ENCODE measurements at places on chromosomes 2 and 18.

GRCh38 chr18:23401400-23402347 is 51.4 kb upstream of the RIOK3 start:
- DNase-seq, result no peak

- no peak for DNase-seq
Observed at GRCh38 chr2:129767346-129768035, 212.0 kb upstream of the RAB6C start.

- DNase-seq, result peak; percentile 66
Observed at GRCh38 chr2:148021059-148021861, at the start of gene MBD5. TSS of gene MBD5 (plus strand) at chr2:148021091.

GRCh38 chr2:172228177-172228808 is 125.6 kb upstream of the DLX2 start:
- DNase-seq, result no peak

GRCh38 chr18:26893996-26894395 is 28.5 kb upstream of the AQP4 start:
- DNase-seq, result no peak

DNA sequence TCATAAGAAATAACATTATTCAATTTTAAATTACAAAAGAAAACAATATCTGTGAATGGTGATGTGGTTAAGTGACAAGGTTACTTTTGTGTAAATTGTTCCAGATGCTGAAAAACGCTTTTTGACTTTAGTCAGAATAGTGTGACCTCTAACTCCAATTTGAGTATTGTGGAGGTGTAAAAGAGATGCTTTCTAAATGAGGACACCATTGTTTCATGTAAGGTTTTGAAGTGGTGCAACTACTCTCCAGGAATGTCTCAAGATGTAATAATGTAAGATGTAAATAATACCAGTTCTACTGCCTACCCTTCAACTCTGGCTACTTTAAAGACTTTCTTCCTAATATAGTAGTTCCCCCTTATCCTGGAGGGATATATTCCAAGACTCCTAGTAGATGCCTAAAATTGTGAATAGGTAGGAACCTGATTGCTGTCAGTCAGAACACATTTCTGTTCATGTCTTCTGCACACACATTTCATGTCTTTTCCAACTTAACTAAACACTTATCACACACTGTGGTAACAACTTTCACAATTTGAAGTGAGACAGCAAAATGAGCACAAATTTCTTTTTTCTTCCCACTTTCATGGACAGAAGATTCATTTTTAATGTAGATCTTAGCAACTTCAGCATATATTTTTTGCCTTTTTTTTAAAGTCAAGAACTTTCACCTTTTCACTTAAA is 39.1 kb upstream of the PPP1R1C start:
- no peak for DNase-seq

DNA sequence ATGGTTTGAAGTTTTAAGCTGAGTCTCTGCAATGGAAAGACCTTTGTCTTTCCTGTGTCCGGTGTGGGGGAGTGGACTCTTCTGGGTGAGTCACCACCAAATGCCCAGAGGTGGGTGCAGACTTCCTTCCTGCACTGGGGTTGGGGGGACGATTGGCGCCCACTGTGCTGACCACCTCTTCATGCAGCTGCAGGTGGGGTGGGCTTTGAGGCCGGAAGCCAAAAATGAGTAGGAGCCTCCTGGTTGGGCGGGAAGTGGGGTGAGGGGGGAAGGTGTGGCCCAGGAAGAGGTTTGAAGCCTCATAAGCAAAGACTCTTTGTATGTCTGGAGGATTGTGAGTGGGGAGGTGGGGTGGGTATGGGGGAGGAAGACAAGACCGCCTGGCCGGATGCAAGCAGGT is 27.6 kb downstream of the PAX8 start:
- no peak for DNase-seq

DNA sequence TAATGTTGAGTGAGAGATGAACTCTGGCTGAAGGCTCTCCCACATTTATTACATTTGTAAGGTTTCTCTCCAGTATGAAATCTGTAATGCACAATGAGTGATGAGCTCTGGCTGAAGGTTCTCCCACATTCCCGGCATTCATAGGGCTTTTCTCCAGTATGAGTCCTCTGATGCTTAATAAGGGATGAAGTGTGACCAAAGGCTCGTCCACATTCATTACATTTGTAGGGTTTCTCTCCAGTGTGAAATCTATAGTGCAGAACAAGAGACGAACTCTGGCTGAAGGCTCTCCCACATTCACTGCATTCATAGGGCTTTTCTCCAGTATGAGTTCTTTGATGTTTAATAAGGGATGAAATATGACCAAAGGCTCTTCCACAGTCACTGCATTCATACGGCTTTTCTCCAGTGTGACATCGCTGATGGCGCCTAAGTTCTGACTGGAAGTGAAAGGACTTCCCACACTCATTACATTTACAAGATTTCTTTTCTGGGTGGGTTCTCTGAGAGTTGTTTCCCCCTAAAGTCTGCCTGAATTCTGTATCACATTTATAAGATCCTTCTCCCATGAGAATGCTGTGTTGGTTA is 10.2 kb downstream of the ZNF514 start:
- DNase-seq, result no peak

DNA sequence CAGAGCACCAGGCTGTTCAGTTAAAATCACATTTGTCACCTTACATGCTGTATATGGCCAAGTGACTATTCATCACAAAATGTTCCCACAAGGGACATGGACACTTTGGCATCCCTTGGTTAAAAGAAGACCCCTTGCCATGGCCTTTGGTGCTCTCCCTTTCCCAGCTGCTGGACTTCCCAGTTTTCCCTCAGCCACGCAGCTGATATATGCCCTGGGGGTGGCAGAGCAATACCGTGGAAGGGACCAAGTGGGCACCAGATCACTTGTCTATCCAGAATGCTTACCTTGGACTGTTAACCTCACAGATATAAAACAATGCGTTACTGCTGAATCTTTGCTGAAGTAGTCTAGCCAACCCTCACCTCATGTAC is 35.3 kb downstream of the PAIP2B start:
- no peak for DNase-seq

- DNase-seq, result no peak
Observed at GRCh38 chr18:2407961-2408360, 163.3 kb downstream of the METTL4 start.

GRCh38 chr2:240795454-240795853 is 24.6 kb downstream of the KIF1A start:
- DNase-seq, result no peak

GRCh38 chr2:140348826-140349225 is 1568.6 kb upstream of the NXPH2 start:
- no peak for DNase-seq

DNA sequence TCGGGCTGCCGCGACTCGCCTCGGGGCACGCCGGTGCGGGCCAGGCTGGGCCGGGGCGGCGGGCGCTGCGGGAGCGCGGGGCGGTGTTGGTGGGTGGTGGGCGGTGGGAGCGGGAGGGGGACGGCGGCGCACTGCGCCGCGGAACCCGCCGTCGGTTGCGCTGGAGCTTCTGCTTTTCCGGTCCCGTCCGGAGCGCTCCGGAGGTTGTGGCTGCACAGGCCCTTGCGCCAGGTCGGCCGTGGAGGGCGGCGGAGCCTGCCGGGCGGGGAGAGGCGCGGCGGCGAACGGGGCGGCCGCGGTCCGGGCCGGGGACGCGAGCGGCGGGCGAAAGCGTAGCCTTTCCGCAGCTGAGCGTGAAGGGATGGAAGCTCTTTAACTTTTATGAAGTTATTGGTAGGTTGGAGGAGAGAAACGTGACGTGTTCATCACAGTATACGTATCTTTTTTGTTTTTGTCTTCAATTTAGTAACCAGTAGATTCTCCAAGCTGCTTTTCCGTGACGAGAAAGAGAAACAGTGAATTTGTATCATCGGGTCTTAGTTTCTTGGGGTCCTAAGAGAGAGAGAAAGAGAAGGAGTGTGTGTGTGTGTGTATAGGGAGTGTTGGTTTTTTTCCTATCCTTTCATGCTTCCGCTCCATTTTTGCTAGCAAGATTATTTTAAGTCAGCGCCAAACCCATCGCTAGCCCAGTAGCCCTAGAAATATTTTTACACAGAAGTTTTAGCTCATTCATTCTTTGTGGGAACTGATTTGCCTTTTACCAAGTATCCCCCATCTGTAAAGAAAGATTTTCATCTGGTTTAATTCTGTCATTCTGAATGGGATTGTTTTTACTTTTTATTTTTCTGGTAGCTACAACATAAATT is 535 bp downstream of the ATG4B start:
- DNase-seq, result no peak

GRCh38 chr18:78794071-78794430 is 185.6 kb upstream of the SALL3 start:
- no peak for DNase-seq

GRCh38 chr2:65297544-65297943 is 69.9 kb downstream of the ACTR2 start:
- no peak for DNase-seq

- no peak for DNase-seq
Observed at GRCh38 chr2:139142252-139142880, 362.2 kb upstream of the NXPH2 start.

DNA sequence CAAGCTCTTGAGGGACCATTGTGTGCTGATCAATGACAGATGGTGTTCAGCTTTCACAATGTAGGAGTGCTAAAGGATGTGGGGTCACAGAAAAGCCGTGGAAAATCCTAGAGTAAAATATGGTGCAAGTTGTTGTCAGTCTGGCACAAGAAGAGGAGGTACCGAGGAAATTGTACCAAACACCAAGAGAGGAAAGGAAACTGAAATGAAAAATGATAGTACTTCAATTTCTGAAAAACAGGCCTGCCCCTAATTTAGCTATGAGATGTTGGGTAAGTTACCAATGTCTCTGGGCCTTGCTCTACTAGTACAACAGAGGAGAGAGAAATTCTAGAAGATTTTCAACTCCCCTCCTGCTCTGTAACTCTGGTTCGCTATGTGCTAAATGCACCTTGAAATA is 78.8 kb upstream of the PELI1 start:
- no peak for DNase-seq

DNA sequence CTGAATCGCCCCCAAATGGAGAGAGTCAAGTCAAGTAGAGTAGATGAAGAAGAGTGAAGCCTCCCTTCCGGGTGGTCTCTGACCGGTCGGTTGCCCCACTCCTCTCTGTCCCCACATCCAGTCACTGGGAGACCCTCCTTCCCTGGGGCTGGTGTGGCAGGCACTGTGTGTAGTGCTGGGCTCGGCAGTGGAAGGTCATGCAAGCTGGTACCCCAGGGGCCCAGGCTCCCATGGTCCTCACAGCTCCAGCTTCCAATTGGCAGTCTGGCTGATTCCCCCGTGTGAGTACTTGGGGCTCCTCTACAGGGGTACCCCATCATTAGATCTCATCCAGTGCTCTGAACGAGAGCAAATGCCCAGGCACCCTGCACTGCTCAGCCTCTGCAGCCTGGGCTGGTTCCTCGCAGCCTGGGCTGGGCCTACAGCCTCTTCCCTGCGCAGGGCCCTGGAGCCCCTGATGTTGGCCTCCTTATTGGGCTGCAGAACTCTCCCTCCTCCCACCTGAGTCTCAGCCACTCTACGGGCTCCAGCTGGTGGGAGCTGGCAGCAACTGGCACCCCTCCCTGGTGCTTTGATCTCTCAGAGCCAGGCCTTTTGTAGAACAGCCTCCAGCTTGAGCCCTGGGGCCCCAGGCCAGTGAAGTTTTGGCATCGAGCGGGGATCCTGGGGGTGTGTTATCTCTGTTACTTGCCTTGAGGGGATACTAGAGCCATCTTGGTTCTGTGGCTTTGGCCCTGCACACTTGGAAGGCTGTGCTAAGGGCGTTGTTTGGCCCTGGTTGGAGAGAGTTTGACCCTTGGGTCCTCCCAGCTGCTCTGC is 187.8 kb upstream of the HDAC4 start:
- DNase-seq, result no peak

- no peak for DNase-seq
Observed at GRCh38 chr2:68834737-68835376, 36.3 kb downstream of the BMP10 start.

DNA sequence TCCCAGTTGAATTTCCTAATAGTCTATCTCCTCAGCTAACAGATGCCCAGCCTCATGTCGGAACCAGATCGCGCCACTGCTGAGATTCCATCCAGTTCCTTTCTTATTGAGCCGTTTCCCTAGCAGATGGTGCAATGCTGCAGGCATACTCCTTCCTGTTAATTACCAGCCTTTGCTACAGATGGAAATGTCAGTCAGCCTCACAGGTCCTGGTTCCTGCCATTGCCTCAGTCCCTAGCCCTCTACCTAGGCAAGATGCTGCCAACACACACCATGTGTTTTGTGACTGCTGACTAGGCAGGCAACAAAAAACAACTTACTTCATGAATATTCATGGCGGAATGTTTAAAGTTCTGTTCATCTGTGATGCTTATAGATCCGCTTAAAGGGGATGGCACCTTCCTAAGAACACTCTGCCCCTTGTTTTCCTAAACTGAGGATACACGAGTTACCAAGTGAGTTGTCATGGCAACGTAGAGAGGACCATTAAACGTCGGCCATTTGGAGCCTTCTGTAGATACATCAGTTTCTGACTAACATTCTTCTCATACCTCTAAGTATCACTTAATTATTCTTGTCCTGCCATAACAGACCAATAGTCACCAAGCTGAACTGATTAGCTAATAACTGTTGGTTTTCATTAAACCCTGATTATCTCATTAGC is 749.5 kb downstream of the RNF144A start:
- DNase-seq, result no peak

DNA sequence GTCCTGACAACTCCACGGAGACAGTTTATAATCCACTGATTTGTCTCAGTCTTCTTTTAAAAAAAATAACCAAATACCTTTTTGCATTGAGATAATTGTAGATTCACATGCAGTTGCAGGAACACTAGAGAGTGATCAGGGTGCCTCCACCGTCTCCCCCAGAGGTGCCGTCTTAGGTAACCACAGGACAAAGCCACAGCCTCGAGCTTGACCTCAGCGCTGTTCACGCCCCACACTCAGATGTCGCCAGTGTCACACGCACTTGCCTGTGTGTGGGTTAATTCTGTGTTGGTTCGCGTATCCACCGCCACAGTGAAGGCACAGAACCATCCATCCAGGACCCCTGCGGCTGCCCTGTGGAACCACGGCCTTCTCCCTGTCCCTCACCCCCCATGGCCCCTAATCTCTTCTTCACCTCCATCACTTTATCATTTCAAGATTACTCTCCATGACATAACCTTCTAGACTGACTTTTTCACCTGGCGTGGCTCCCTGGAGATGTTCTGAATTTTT is 295.0 kb upstream of the HDAC4 start:
- no peak for DNase-seq

- DNase-seq, result no peak
Observed at GRCh38 chr2:119040730-119041129, 98.7 kb downstream of the MARCO start.

- DNase-seq, result no peak
Observed at GRCh38 chr2:204544961-204545860, at the start of gene PARD3B. TSS of gene PARD3B (plus strand) at chr2:204545475. CDS start at chr2:204546000, 525 bp downstream.

DNA sequence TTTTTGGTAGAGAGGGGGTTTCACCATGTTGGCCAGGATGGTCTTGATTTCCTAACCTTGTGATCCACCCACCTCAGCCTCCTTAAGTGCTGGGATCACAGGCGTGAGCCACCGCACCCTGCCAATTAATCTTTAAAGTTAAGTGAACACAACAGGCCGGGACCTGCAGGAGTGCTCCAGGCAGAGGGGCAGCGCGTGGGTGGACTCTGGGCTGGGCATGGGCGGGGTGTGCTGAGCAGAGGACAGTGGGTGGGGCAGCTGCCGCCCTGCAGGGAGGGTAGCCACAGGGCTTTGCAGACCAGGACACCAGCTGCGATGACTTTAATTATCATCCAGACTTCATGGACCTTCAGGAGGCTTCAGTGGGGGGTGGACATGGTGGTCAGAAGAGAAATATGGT is 8.8 kb upstream of the GPR148 start:
- DNase-seq, result no peak

Data from activated naive CD4-positive, alpha-beta T cell (primary cell).